ENCODE measurements at places on chromosomes 6 and 20.

- no peak for DNase-seq
Observed at GRCh38 chr20:14989535-14990290, 652.3 kb upstream of the FLRT3 start.

DNA sequence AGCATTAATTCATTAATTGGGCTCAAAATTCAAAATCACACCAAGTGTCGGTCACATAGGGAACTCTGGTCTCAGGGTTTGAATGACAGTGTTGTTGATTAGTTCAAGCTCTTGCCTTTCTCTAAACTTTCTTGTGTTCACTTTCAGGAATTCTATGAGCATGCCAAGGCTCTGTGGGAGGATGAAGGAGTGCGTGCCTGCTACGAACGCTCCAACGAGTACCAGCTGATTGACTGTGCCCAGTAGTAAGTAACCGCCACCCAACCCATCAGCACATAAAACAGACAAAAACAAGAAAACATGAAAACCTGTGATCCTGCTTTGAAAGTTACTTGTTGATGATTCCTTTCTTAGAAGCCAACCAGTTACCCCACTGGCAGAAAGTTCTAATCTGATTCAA lies 52.7 kb downstream of the GNAS start:
- DNase-seq: no peak

DNA sequence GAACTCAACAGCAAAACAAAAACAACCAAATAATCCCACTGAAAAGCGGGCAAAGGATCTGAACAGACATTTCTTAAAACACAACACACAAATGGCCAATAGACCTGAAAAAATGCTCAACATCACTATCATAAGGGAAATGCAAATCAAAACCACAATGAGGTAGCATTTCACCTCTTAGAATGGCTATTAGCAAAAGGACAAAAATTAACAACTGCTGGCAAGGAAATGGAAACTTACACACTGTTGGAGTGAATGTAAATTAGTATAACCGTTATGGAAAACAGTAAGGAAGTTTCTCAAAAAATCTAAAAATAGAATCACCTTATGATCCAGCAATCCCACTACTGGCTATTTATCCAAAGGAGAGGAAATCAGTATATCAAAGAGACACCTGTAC lies 20.9 kb downstream of the FAM8A1 start:
- DNase-seq: no peak

DNA sequence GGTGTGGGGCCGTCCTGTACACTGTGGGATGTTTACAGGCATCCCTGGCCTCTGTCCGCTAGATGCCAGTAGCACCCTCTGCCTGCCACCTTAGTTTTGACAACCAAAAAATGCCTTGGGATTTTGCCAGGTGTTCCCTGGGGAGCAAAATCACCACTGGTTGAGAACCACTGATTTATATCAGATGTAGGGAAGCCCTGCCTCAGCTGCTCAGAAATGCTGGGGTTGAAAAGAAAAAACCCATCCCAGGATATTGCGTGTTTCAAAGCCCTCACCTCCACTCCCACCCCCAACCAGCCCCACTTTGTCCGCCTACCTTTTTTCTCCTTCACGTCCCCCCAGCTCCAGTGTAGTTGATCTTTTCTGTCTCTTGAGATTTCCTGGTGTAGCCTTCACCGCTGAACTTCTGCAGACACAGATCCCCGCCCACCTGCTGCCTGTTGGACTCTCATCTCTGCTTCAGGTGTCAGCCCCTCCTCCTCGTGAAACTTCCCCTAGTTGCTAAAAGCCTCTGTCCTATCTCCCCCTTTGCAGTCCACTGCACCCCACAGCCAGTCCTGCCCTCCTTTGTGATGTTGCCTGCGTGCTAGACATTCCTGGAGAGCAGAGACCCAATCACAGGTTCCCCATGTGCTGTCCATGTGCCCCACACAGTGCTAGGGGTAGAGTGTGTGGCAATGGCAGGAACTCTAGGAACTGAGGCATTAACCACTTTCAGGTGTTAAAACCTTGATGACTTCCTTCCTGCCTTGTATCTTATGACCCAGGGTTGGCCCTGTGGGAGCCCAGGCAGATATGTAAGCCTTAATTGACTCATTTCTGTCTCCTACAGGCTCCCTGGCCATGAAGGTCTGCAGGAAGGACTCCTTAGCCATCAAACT lies 98.9 kb downstream of the TBC1D7 start:
- no peak for DNase-seq

GRCh38 chr6:115717472-115717871 lies 343.2 kb downstream of the FRK start:
- DNase-seq: no peak

- DNase-seq: no peak
Observed at GRCh38 chr20:916125-916799, at the start of gene ANGPT4. TSS of gene ANGPT4 (minus strand) at chr20:916334. CDS start at chr20:916214, 120 bp downstream.

- DNase-seq: no peak
Observed at GRCh38 chr6:119052987-119053386, 25.5 kb downstream of the FAM184A start.

DNA sequence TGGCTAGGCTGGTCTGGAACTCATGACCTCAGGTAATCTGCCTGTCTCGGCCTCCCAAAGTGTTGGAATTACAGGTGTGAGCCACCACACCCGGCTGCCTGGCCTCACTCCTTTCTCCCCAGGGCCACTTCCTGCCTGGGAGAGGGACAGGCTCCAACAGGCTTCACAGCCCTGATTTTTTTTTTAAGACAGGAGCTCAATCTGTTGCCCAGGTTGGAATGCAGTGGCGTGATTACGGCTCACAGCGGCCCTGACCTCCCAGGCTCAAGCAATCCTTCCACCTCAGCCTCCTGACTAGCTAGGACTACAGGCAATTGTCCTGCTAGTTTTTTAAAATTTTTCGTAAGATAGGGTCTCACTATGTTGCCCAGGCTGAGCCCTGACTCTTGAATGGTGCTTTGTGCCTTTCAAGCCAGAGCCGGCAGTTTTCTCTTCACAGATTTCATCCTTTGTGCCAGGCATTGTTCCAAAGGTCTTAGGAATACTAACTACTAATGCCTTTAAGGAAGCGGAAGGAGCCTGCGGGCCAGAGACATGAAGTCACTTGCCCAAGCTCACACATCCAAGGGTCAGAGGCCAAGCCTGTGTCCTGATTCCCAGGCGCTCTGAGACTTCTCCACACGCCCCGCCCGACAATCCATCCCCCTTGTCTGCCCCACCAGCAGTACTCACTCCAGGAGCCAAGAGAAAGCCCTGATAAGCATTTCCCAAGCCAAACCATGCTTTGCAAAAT lies 19.2 kb downstream of the CAPN11 start:
- no peak for DNase-seq

DNA sequence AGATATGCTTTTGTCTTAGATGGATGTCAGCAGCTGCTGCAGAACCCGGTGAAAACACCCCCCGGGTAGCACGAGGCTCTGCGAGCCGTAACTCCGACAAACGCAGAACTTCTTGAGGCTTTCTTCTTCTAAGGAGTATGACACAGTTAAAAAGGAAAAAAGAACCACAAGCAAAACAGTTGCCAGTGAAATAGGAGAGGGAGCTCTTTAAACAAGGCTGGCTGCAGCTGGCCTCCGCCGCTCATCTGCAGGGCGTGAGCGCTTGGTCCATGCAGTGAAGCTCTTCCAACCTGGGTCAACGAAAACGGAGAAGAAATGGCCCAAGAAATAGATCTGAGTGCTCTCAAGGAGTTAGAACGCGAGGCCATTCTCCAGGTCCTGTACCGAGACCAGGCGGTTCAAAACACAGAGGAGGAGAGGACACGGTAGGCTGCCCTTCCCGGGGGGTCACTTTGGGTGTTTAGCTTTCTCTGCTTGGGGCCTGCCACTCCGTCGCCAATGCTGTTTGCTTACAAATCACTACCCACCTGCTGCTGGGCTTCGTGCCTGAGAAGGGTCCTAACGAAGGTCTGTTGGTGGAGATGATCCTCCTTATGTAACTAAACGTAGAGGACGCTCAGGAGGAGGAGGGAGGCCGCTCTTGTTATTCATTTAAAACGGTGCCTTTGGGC lies 13.2 kb downstream of the SYTL3 start:
- no peak for DNase-seq

DNA sequence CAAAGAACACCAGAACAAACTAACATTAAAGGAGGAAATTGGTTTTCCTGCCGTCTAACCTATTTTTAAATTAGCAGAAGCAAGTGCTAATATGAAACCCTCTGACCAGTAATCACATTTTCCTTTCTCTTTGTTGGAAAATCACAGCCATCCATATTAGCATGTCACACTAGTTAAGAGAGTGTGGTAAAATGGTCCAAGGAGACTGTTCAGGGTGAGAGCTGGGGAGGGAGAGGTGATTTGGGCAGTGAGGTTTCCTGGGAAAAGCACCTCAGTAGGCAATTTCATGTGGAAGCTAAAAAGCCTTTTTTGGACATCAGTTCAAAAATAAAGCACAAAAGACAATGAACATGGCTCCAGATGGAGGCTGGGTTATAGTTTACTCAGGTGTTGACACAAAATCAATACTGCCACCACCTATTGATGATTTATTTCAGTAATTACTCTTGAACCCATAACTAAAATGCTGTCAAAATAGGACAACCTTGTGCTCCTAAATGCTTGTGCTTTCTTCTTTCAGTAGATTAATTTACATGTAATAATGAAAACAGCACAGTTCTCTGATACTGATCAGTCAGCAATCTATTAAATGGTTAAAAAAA lies 333.2 kb downstream of the SAMD5 start:
- no peak for DNase-seq

- DNase-seq: no peak
Observed at GRCh38 chr20:33130568-33131061, 37.3 kb upstream of the BPIFA2 start.

- DNase-seq: no peak
Observed at GRCh38 chr6:140893432-140893831, 1239.3 kb upstream of the GJE1 start.

- no peak for DNase-seq
Observed at GRCh38 chr6:116088946-116089345, 11.7 kb upstream of the NT5DC1 start.

DNA sequence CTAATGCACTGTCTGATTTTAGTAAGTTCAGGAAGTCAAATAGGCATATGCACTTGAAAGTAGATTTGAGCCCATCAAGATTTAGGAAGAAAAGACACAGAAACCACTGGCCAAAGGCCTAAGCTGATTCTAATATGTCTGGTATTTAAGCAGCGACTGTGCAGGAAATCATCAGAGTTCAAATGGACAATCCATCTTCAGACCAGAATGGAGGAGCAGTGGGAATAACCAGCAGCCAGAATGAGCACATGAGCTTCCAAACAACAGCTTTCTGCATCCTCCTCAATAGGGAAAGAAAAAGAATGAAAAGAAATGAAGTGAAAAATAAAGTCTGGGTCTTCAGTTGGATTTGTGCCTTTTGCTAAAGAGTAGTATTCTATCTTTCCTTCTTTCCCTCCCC lies 50.6 kb downstream of the SOD2 start:
- DNase-seq: no peak

DNA sequence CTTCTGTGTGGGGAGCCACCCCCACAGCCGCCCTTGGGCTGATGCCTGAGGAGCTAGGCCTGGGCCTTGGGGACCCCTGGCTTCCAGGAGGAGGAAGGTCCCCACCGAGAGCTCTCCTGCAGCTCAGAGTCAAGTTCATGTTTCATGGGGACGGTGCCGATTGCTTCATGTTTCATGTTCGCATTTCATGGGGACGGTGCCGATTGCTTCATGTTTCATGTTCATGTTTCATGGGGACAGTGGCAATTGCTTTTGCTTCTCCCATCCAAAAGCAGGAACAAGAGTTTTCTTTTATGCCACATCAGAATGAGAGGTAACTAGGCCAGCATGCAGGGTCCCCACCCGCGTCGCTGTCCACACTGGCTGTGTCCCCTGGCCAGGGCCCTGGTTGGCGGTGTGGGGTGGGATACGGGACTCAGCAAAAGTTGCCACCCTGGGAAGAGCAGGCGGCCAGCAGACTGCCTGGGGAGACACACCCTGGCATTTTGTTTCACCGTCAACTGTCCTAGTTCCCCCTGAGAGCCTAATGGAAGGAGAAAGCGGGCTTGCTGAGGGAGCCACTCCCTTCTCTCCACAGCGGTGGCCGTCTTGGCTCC lies 46.0 kb downstream of the DACT2 start:
- DNase-seq: no peak

DNA sequence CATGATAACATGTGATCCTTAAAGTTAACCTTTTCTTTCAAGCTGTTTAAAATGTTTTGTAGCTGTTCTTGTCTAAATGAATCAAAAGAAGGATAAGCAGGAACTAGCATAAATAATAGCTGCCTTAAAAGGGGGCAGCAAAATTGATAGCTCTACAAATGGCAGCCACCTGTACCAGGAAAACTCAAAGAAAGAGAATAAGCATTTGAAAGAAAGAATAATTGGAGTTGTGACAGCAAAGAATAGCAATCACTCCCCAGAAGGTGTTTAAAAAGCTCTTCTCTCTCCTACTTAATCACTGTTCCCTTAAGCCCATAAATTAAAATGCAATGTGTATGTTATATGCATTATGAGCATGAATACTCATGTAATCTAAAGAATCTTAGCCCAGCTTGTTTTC lies 114.6 kb downstream of the SIM1 start:
- DNase-seq: no peak

DNA sequence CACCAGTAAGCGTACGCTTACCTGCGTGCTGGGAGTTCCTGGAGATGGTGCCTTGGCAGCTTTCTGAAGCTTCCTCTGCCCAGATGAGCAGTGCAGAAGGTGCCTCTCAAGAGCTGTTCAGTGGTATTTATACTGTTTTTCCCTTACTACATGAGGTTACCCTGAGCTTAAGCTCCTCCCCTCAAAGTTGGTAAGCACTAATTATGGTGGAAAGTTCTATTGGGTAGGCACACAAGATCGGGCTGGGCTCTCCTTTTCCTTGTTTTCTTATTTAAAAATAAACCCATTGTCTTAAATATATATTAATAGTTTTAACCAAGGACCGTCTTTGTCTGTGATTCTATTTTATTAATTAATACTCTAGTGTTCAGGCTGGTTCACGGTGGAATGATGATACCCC lies at the start of gene COL10A1:
Gene COL10A1, minus strand, starts transcription at position 101 of the 400 bp plus-strand sequence. CDS start 640 bp downstream, outside the sequence.
- DNase-seq: no peak

All from activated CD4-positive, CD25-positive, alpha-beta regulatory T cell treated with anti-CD3 and anti-CD28 coated beads, Interleukin-2, amount 50 U/mL, for 16 hours (primary cell).